AG10803 (cell line): ENCODE measurements at places on chromosomes 1 and 21.

GRCh38 chr1:174982971-174983689, 16.6 kb upstream of the CACYBP start:
- peak; percentile 54 for DNase-seq

DNA sequence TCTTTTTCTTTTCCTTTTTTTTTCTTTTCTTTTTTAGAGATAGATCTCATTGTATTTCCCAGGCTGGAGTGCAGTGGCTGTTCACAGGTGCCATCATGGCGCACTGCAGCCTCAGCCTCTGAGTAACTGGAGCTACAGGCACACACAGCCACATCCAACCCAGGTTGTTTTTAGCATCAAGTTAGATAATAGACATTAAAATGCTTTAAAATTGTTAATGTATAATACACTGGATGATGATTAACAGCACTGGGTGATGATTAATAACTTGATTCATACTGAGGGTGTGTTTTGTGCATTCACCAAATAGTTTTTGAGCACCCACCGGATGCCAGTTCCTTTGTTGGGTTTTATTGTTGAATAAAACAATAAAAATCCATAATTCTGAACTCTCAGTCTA, 75.2 kb downstream of the BEND5 start:
- DNase-seq, result no peak

GRCh38 chr1:243543501-243543900, 287.7 kb downstream of the SDCCAG8 start:
- DNase-seq, result no peak

GRCh38 chr1:2528016-2528415, 1.6 kb upstream of the PANK4 start:
- no peak for DNase-seq

- DNase-seq, result no peak
Measured at GRCh38 chr1:85262985-85263384, 3.5 kb upstream of the C1orf52 start.

GRCh38 chr1:94755675-94756074, 64.5 kb upstream of the SLC44A3 start:
- peak; percentile 97 for DNase-seq

DNA sequence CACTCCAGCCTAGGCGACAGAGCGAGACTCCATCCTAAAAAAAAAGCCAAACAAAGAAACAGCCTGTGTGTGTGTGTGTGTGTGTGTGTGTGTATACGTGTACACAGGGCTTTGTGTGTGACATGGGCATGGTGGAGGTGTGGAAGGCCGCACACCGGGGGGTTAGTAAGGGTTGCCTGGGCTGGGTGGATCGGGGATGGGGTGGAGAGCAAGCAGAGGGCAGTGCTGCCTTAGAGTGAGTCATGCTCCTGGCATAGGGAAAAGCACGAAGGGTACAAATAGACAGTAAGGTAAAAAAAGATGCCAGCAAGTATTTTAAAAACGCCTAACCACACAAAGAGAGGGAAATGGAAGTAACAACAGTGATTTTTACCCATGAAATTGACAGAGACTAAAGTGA, 6.2 kb downstream of the PRMT2 start:
- DNase-seq, result no peak
